ENCODE measurements at places on chromosomes 2 and 18.

GRCh38 chr18:28183418-28184078 lies 6.6 kb upstream of the CDH2 start:
- no peak for DNase-seq

DNA sequence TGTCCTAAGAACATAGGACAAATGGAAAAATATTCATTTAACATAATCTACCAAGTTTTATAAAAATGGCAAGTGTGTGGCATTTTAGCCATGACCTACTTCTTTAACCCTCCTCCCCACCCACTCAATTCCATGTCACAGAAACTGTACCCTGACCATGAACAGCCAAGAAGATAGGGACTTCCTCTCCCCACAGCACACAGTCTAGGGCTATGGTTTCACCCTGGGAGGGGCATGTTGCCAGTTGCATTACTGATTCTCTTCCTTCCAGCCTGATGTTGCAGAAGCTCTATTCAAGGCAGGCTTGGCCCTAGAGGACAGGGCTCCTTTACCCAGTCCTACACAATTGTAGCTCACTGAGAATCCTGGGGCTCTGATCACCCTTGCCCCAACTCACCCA lies 153.6 kb upstream of the KLF7 start:
- DNase-seq = no peak

- DNase-seq = no peak
Observed at GRCh38 chr2:162574615-162575452, 230.9 kb downstream of the GCA start.

DNA sequence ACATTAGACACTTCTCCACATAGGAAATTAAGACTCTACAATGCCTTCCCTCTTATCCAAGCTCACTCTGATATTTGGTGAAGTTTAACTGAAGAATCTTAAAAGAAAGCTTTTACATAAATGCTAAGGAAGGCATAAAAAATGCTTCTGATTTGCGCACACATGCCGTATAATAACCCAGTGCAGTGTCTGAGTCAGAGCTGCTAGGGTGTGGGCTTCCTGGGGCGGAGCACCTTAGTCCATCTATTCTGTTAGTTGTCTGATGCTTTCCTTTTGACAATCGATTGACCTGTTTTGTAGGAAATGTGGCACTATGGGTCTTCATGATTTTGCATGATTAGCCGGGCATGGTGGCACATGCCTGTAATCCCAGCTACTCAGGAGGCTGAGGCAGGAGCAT lies 231.5 kb downstream of the AFF3 start:
- no peak for DNase-seq

DNA sequence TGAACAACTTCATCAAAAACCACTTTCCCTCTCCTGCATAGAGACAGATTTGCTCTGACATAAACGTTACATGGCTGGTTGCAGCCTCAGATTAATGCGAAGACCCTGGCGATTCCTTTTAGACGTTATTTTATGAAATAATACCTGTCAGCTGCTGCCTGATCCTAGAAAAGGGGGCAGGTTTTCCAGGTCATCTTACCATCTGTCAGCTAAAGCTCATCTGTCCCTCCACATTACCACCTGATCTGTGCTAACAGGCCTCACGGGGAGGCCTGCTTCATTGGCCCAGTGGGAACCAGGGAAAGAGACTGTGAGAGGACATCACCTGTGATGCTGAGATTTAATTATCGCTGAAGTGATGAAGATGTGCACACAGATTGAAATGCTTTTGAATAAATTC lies 261.0 kb downstream of the ARHGAP15 start:
- DNase-seq = no peak

DNA sequence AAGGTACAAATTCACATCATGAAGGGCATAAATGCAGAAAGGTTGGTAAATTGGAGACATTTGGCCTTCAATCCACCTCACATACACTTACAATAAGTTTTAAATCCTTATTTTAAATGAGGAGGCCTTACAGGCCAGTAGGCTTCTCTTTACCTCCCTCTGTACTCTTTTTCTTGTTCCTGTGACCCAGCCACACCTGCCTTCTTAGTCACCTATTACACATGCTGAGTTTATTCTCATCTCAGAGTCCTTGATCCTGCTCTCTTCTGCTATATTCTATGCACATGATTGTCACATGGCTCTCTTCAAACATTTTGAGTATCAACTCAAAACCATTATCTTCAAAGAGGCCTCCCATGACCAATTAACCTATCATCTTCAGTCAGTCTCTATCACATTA lies 491.5 kb downstream of the SATB2 start:
- DNase-seq = no peak

Measured in T-helper 2 cell (primary cell).